ENCODE measurements at places on chromosomes 5 and 9.

DNA sequence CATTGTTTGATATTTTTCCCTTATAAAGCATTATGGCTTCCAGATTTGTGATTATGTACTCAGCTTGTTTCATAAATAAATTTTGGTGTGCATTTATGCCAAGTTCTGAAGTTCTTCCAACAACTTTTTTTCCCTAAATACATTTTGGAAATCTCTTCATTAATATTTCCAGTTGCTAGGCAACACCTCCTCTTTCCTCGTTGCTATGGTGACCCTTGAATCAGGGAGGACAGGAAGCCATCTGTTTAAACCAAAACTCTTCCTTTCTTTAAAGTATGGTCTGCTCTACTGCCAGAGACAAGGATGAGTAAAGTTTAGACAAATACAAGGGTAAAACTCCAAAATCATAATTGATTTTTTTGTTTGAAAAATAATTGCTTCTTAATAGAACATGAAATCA, 779.3 kb downstream of the CDH9 start:
- DNase-seq: no peak

DNA sequence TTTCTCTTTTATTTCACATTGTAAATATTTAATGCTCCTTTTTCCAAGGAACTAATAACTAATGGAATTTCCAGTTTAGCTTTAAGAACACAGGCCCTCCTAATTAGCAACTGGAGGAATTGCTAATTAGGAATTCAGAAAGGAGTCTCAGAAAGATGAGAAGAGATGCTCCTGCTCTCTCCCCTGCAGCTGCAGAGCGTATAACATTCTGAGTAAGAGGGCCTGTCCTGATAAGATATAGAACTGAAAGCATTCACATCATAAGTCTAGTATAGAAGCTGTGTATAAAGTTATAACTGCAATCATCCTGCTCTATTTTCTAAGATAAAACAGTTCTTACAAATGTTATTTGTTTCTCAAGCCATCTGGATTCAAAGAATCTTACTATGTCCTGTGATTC, 83.2 kb downstream of the DTWD2 start:
- DNase-seq: no peak

DNA sequence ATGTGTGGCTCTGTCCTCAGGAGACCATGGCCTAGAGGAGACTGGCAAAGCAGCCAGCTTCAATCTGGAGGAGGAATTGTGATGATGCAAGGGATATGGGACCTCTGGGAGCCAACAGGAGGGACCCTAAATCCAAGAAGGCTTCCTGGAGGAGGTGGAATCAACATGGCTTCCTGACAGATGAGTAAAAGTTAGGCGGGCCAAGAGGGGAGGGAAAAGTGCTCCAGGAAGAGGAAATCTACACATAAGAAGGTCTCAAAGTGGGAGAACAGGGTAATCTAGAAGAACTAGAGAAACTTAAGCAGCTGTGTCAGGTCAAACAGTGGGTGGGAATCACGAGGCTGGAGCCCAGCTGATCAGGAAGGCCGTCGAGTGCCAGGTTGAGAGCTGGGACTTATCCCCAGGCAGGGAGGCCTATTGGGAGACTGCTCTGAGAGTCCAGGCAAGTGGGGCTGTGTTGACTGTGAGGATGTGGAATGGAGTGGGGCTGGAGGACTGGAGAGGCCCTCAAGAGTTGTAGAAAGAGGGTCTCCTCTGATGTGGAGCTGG, 119.1 kb downstream of the C9orf50 start:
- DNase-seq: no peak

DNA sequence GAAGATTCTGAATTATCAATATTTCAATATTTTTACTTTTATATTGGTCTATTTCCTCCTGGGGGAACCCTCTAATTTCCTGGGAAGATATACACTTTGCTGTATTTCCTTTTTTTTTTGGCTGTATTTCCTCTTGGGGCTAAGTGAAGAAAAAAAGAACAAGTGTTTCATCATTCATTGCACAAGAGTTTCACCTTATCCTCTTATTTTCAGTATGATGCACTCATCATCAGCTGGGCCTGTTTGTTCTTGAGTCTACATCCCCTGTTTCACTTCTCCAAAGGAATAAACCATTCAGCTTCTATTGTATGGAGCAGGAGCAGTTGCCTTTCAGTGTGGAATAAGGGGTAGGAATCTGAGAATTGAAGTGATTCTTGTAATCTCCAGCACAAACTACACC, 210.8 kb downstream of the FAM170A start:
- no peak for DNase-seq

DNA sequence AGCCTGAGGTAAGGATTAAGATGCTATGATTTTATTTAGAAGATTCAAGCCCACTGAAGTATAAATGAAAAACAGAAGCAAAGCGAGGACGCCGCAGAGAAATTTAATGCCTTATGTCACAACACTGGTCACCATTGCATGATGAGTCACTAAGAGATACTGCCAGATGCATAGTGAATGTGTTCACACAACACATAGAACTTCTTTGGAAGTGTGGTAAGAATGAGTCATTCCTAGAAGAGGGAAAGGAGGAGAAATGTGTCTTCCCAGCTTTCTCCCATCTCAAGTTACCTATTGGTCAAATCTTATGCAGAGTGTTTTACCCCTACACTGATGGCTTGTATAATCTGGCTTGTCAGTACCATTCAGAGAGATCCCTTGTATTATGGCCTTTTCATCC, 465.3 kb upstream of the ARRDC3 start:
- DNase-seq: no peak

GRCh38 chr9:94014066-94014654, 59.0 kb upstream of the BARX1 start:
- no peak for DNase-seq

DNA sequence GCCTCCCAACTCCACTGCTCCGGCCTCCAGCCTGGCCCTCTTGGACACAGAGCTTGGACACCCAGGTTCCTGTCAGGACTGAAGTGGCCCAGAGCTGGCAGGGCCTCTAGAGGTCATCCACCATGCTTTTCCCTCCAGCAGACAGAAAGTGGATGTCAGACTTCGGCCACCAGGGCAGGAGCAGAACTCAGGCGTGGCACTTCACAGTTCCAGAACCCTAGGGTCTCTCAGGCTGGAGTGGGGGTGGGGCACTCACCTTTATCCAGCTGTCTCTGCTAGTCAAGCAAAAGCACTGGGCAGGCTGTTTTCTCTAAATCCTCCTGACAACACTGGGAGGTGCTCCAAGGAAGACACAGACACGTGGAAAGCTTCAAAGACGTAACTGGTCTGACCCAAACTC, 35.6 kb upstream of the N4BP3 start:
- DNase-seq: no peak

- DNase-seq: no peak
Observed at GRCh38 chr5:2480871-2481270, 270.6 kb downstream of the IRX2 start.

GRCh38 chr5:55692509-55692908, 19.6 kb downstream of the SLC38A9 start:
- no peak for DNase-seq

GRCh38 chr9:133888048-133888808, 103.9 kb downstream of the VAV2 start:
- no peak for DNase-seq

DNA sequence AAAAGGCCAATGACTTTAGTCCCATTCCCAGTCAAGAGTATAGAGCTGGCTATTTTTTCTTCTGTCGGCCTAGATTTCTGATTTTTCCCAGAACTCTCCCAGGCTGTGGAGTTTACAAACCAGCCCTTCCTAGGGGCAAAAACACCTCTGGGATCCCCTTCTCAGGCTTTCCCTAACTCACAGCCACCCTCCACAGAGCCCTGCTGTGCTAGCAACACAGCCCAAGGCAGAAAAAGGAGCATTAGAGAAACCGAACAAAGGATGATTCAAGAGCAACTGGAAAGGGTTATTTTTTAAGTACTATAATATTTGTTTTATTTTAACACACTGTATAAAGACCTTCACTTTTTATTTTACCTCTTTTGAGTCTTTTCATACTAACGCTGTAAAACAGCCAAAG, 234.8 kb downstream of the GLIS3 start:
- no peak for DNase-seq

- DNase-seq: no peak
Observed at GRCh38 chr5:154179846-154180710, 10.5 kb upstream of the GALNT10 start.

DNA sequence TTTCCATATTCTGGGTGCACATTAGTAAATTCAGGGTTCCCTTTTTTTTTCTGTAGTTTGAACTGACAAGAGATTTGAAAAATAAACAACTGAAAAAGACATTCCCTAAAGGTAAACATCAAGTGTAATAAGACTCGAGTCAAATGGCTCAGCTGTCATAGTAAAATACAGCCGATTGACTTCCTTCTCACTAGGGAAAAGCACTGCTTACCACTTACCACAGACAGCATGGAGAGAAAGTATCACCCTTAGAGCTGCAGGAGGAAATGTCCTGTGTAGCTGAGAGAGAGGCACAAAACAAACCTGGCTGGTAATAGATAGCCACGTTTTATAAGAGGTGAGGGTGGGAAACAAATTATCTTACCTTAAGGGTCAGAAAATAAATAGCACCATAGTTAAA, 12.1 kb upstream of the DMAC1 start:
- no peak for DNase-seq

GRCh38 chr9:121383715-121384114, 13.7 kb upstream of the STOM start:
- no peak for DNase-seq

- no peak for DNase-seq
Observed at GRCh38 chr5:175709276-175709781, 51.5 kb downstream of the HRH2 start.

GRCh38 chr5:64451551-64451950, 54.3 kb upstream of the RGS7BP start:
- DNase-seq: no peak

DNA sequence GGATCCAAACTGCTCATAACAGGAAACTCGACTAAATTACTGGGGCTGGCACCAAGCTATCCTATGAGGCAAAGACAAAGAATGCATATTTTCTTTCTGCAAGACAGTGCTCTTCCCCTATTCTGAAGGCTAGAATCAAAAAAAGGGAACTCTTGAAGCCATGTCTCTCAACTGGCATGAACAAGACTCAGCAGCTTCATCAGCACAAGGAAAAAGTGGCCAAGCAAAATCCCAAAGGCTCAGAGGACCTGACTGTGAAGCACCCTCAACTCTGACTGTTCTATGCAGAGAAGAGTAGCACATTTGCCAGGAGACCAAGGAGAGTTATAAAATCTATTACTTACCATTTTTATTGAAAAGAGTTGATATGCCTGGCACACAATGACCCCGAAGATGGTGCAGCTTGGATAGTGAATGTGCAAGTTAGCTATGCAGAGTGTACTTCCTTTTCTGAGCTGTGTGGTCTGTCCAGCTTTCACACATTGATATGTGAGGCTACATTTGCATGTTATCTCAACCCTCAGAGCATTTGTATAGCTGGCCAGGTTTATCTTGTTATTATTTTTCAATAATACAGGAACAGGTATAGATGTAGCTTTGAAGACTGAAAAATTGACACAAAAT, 51.0 kb upstream of the FYB1 start:
- no peak for DNase-seq

DNA sequence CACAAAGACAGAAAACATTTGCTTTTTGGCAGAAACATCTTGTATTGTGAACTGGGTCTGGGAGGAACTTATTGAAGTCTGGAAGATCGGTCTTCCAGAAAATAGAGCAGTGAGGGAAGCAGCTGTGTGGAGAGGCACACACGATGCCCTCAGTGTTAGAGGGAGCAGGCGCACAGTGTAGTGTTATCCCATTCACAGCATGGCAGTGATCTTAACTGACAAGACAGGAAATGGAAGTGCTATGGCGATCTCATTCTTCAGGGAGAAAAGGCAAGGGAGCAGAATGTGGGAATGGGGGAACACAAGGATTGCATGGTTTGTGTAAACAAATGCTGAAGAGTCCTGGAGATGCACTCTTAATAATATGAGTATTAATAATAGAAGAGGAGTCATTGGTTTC, 161.0 kb downstream of the PBX3 start:
- no peak for DNase-seq

DNA sequence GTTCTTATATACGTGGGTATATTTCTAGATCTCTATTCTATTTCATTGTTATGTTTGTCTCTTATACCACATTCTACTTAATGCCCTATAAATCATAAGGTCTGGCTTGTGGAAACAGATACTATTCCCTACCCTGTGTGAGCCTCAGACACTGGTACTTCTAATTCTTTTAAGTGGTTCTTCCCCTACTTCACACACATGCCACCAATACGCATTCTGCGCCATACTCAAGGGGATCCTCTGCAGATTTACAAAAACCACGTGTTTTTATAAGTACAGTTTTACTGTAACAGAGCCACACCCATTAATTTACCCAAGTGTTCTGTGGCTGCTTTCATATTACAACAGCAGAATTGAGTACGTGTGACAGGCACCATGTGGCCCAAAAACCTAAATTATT, 195.6 kb downstream of the SAXO1 start:
- no peak for DNase-seq

DNA sequence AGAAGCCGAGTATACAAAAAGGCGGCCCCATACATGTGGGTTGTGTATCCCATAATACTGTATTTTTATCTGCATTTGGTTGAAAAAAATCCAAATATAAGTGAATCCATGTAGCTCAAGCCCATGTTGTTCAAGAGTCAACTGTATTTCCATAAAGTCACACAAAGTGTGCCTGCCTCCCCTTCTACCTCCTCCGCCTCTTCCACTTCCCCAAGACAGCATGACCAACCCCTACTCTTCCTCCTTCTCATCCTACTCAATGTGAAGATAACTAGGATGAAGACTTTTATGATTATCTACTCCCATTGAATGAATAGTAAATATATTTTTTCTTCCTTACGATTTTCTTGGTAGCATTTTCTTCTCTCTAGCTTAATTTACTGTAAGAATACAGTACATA, 92.7 kb downstream of the RFX3 start:
- DNase-seq: no peak
